AG04450 (cell line): ENCODE measurements at places on chromosomes 16 and 17.

DNA sequence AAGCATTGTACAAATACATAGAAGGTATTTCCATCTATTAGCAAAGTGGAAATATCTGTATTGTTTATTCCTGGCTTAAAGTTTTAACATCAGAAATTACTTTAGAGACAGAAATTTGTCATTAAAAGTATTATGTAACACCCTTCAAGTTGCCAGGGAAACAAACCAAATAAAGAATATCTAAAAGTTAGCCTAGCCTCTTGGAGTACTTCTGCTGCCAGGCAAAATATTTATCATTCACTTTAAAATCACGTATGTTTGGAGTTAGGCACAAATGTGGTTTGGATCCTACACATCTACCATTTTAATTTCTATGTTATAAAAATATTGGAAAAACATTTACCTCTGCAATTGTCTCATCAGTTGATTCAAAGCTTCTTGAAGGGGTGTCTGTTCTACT, 14.7 kb downstream of the BRD7 start:
- no peak for DNase-seq

DNA sequence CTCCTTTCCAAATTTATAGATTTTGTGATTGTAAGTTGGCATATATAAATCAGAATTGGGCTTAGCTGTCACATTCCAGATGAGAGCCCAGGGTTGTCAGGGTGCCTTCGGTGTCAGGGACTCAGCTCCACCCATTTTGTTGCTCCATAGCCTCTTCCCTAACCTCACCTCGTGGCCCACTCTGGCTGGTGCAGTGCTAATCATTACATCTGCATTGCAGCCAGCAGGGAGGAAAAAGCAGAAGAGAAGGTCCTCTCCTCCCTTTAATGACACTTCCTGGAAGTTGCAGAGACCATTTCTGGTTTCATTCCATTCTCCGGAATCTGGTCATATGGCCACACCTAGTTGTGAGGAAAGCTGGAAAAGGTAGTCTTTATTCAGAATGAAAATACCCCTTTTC, 113.3 kb downstream of the CCT6B start:
- DNase-seq, result no peak

- no peak for DNase-seq
Observed at GRCh38 chr16:89455692-89456091, 34.7 kb downstream of the ANKRD11 start.

GRCh38 chr17:1050996-1051925, 54.3 kb downstream of the TIMM22 start:
- no peak for DNase-seq

- no peak for DNase-seq
Observed at GRCh38 chr17:40480501-40481003, 20.9 kb downstream of the TNS4 start.

- DNase-seq, result no peak
Observed at GRCh38 chr16:10120953-10121352, 61.3 kb downstream of the GRIN2A start.

GRCh38 chr17:8384801-8385378, 1.9 kb upstream of the RPL26 start:
- DNase-seq, result peak; percentile 86

GRCh38 chr16:68064791-68065365, 20.3 kb upstream of the NFATC3 start:
- no peak for DNase-seq

- DNase-seq, result no peak
Observed at GRCh38 chr16:70660672-70661350, 14.5 kb downstream of the IL34 start.

- no peak for DNase-seq
Observed at GRCh38 chr16:4218202-4218601, 23.7 kb downstream of the SRL start.

GRCh38 chr17:79473111-79473875, 137.6 kb downstream of the RBFOX3 start:
- no peak for DNase-seq

DNA sequence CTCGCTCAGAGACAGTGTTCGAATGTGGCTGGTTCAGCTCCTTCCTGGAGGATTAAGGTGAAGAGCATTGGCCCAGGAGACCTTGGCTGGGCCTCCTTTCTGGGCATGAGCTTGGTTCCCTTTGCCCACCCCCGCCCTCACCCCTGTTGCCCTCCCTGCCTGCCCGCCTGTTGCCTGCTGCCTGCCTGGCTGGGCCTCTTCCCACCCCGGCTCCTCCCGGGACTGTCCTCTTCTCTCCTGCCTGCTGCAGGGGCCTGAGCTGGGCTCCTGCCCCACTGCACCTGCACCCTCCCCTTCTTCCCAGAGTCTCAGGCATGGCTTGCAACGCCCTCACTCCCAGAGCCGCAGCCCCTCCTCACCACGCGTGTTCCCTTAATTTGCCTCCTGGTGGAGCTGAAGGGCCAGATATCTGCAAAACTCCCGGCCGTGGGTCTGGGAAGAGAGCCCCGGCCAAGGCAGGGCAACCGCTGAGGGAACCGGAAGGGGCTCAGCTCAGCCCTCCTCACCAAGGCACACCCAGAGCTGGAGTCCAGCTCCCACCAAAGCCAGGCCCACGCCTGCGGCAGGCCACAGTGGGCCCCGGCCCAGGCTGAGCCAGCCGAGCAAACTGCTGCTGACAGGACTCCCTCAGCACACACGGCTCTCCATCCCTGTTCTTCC, 31.2 kb downstream of the MNT start:
- DNase-seq, result no peak

DNA sequence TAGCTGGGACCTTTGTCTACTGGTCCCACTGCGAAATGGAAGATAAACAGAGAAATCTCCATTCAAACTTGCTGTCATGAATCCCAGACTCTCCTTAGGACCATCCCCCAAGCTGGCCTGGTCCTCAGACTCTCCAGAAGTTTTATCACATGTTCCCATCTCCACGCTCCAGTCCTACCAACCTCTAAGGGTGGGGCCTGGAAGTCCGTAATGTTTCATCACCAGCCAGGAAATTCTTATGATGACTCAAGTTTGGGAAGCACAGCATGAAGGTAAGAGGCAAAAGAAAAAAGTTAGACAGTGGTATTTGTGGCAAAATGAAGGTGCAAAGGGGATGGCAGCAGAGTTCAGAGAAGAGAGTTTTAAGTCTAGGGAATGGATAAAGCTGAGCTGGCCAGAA, 52.7 kb downstream of the ZNF18 start:
- no peak for DNase-seq

GRCh38 chr17:38663964-38664644, 10.7 kb downstream of the EPOP start:
- no peak for DNase-seq

- no peak for DNase-seq
Observed at GRCh38 chr17:65503557-65503956, 57.9 kb downstream of the AXIN2 start.

DNA sequence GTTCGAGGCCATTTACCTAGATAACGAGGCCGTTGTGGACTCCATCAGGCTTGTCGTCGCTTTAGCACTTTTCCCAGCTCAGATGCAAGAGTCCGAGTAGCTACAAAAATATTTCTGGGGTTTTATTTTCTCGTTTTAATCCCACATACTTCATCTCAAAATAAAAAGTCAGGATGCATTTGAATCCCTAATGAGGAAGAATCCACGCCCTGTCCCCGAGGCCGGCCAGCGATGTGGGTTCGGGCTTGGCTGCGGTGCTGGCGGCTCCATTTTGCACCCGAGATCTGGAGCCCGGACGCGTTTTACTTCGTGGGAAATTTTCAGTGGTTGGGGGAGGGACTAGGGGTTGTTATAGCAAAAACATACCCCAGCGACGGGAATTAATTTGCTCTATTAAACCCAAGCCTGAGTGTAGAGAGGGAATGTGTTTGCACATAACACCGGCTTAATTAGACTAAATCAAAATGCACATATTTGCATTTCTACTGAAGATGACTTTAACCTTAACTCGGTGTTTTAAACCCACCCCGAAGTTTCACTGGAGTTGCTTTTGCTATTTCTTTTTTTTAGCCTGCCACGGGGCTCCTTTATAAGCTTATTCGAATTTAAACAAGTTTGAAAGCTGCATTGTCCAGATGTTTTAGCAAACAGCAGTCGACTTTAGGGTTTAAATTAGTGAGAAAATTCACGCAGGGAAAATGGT, 4.8 kb downstream of the IRX5 start:
- DNase-seq, result no peak

DNA sequence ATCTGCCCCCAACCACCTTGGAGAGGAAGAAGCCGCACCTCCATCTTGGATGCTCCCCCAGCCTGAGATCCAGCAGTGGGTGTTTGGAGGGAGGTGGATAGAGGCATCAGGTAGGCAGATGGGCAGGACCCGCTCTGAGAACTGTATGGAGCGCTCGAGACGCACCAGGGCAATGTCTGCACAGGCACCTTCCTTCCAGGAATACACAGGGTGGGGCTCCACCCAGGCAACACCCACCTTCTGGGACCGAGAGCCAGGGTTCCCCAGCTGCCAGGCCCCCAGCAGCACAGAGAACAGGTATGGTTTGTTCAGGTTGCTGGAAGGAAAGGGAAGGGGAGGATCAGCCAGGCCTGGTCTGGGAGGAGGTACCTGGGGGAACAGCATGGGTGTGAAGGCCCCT, 2.4 kb downstream of the PRSS22 start:
- DNase-seq, result no peak

DNA sequence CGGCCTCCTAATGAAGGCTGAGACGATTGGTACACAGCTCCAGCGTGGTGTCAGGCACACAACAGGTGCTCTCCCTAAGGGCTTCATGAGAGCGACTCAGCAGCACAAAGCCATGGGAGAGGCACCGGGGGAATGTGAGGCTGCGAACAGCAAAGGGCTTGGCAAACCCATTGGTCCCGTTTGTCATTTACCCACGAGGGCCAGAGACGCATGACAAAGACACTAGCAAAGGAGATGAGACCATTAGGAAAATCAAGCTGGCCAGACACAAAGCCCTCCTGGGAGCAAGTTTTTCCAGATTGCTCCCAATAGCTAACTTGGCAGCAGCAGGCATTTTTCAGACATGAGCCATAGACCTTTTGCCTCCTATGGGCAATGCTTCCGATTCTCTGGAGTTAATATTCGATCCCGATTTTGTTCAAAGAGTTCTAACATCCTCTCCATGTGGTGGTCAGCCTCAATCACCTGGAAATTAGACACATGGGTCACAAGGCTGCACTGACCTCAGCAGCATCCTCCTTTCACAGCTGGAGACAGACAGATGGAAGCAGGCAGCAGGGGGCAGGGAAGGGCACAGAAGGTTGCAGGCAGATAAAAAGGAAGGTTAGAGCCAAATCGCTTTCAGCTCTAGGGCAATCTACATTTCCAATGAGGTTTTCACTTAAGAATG, 38.2 kb downstream of the TK2 start:
- DNase-seq, result peak; percentile 37

DNA sequence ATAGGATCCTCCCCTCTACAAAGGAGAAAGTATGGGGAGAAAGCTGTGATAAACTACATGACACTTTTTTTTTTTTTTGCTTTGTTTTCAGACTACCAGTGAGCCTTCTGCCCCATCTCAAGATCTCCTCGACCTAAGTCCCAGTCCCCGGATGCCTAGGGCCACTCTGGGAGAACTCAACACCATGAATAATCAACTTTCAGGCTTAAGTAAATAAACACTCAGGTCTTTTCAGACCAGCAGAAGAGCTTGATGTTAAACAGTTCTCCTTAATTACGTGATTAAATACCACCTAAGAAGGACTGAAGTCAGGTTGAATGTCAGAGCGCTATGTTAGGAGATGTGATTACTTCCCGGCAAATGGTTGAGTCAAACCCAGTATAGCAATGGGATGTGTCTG, 31.4 kb downstream of the COX11 start:
- DNase-seq, result no peak

GRCh38 chr17:61353615-61354014, 46.0 kb upstream of the TBX2 start:
- DNase-seq, result no peak

GRCh38 chr17:50620237-50620636, 14.4 kb upstream of the ABCC3 start:
- no peak for DNase-seq

GRCh38 chr17:17793378-17794214, 43.2 kb downstream of the SREBF1 start:
- no peak for DNase-seq

DNA sequence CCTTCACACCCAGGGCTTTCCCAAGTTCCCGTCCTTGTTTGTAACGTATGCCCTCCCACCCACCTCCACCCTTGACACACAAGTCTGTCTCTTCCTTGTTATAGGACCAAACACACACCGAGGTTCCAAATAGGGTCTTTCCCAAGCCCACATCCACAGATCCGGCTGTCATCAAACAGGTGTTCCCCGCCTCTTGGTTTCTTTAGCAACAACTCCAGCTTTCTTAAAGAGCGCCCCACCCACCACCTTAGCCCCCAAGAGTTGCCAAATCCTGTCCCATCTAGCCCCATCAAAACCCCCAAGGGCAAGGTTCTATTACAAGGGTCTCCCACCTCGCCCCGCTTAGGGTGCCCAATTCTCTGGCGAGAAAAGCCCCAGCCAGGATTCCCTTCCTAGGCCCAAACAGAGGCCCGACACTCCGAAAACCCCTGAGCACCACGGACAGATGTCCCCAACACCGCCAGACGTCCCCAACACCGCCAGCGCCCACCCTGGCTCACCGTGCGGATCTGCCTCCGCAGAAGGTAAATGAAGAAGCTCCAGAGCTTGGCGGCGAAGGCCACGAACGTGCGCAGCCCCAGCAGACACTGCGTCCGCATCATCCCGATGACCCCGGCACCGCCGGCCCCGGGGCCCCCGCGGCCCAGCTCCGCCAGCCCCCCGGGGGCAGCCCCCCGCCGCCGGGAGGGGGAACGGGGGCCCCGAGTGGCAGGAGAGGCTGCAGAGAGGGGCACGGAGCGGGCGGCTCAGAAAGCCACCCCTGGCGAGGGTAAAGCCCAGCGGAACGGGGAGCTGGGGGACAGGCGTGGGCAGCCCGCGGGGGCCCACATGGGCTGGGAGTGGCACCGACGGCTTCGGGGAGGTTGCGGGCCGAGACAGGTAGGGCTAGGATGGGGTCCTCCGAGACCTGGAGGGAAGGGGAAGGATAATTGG, 573 bp downstream of the CTDNEP1 start:
- no peak for DNase-seq

- DNase-seq, result no peak
Observed at GRCh38 chr16:58948244-58948643, 214.1 kb upstream of the GOT2 start.

GRCh38 chr17:35612924-35613521, 25.9 kb downstream of the AP2B1 start:
- no peak for DNase-seq

- no peak for DNase-seq
Observed at GRCh38 chr16:78681743-78682142, 582.3 kb downstream of the WWOX start.

DNA sequence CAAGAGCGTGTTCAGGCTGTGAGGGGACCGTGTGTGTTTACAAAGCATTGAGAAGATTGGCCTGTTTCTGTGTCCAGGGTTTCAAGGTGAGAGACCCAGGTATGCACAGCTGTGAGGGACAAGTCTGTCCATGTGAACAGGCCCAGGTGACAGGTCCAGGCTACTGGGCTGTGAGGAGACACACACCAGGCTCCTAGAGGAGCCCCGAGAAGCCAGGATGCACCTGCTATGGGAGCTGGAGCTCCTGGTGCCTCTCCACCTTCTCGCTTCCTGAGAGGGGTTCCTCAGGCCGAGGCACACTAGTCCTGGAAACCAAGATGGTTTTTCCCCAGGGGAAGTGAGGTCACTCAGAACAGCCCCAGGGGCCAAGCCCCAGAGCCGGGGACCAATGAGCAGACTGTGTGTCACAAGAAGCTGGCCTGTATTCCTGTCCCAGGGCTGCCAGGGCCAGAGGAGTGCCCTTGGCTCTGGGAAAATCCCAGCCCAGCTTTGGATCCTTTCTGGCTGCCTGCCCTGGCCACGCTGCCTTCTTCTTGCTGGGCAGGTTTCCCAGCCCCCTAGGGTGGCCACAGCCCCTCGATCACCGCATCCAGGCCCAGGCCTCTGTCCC, 153.4 kb upstream of the PLCG2 start:
- no peak for DNase-seq
